Activated T-helper 1 cell treated with anti-CD3 and anti-CD28 coated beads, Interleukin-12 subunit alpha, Interleukin-12 subunit beta, Interleukin-2, Interleukin-4 antibody, amounts not matched to agents 30 ng/mL and 10 ng/mL and 1 ng/mL, durations not matched to agents 14 hours and 24 hours and 36 hours (primary cell): ENCODE measurements at places on chromosomes 11 and 22. TPM values are rescaled to one million over a fixed set of nuclear protein-coding genes. Genes with fewer than 3 reads are reported as not detected.

The MDK gene
- total RNA-seq, result 5.0 and 7.1 TPM in 2 replicates

DNA sequence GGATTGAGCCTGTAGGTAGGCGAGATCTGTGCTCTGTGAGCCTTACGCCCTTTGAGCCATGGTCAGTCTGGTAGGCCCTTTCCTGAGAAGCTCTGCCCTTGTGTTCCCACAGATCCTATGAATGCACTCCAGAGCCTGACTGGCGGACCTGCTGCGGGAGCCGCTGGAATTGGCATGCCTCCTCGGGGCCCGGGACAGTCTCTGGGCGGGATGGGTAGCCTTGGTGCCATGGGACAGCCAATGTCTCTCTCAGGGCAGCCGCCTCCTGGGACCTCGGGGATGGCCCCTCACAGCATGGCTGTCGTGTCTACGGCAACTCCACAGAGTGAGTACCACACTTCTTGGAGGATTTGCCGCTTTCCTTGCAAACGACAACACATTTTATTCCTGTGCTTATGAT, 47.4 kb downstream of the MED15 start:
- H3K4me3 ChIP-seq, result no peak overlapping the region
- no peaks in the 10 kb centered on the region for H3K27me3 ChIP-seq
- no peak for DNase-seq
- peaks cover 68% of the 10 kb centered on the region for H3K4me1 ChIP-seq
- peaks cover 52% of the 10 kb centered on the region for H3K36me3 ChIP-seq

DNA sequence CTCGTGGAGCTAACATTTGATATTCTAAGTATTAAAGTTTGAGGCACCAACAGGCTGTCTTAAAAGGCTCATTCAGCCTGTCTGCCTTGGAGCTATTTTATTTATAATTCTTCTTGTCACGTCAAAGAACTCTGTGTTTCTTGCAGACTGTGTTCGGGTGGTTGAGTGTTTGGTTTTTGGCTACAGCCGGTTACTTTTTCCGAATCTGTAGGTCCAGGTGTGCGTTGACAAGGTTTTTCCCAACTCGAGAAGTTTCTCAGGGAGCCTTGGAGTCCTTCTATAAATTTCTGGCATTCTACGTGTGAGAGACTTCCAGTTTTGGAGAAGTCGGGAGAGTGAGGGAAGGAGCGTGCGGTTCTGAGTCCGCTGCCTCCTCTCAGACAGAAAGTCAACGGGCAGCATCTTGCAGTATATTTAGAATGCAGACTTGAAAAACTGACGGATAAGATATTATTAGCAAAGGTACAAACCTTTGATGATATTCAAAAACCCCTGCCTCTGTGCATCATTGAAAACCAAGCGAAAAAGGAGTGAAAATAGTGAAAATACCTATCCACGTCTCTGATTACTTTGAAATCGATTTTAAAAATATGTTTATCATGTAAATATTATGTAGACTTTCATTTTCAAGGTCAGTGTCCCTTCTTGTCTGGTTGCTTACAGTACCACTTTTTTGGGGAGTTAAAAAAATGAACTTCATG, 85.2 kb upstream of the PPARA start:
- no peak for DNase-seq
- H3K27ac ChIP-seq, result no peak overlapping the region
- H3K4me1 ChIP-seq, result peaks cover 17% of the 10 kb centered on the region

The RNF141 gene
- 12.4 and 13.2 TPM in 2 replicates for total RNA-seq

DNA sequence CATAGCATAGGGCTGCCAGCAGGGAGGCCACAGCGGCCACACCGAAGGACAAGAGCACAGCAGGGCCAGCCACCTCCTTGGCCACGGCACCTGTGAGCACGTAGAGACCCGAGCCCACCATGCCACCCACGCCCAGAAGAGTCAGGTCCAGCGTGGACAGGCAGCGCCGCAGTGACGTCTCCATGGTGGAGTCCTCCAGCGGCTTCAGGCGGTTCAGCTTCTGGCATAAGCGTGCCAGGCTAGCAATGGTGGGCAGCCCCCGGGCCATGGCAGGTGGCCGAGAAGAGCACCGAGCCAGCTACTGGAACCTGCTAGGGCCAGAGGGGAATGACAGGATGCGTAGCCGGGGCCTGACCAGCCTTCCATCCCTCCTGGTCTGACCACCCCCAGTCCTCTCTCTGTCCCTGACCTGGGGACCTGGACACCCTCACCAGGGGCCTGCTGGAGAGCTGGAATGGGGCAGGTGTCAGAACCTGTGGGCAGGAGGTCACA, 770 bp downstream of the SLC7A4 start:
- no peaks in the 10 kb centered on the region for H3K36me3 ChIP-seq
- no peak overlapping the region for H3K4me3 ChIP-seq
- H3K27me3 ChIP-seq, result peaks cover 35% of the 10 kb centered on the region
- H3K27ac ChIP-seq, result no peak overlapping the region

DNA sequence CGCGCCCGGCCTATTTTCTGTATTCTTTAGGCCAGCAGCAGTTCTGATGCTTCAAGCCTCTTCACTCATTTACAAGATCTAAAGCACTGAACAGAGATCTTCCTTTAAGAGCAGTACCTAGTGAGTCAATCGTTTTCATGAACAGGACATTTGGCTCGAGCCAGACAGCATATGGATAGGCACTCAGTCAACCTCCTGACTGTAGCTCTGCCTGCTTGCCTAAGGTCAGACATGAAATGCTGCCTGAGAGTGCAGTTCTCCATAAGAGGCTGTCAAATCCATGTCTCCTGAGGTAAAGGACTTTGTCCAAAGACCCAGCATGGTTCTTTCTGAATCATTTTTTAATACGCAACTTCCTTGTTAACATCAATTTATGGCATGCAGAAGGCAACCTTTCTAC, 941.2 kb downstream of the DLG2 start:
- DNase-seq, result no peak
- H3K36me3 ChIP-seq, result no peaks in the 10 kb centered on the region
- H3K27me3 ChIP-seq, result no peaks in the 10 kb centered on the region
- no peaks in the 10 kb centered on the region for H3K4me1 ChIP-seq
- H3K4me3 ChIP-seq, result no peak overlapping the region
- no peak overlapping the region for H3K27ac ChIP-seq

DNA sequence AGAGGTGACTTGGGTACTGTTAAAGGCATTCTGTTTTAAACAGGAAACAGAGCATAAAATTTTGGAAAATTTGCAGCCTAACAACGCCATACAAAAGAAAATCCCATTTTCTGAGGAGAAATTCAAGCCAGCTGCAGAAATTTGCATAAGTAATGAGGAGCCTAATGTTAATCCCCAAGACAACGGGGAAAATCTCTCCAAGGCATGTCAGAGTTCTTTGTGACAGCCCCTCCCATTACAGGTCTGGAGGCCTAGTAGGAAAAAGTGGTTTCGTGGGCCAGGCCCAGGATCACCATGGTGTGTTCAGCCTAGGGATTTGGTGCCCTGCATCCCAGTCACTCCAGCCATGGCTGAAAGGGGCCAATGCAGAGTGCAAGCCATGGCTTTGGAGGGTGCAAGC, 1333.1 kb upstream of the TENM4 start:
- no peak overlapping the region for H3K4me3 ChIP-seq
- H3K27me3 ChIP-seq, result no peaks in the 10 kb centered on the region
- no peaks in the 10 kb centered on the region for H3K36me3 ChIP-seq
- no peaks in the 10 kb centered on the region for H3K4me1 ChIP-seq

DNA sequence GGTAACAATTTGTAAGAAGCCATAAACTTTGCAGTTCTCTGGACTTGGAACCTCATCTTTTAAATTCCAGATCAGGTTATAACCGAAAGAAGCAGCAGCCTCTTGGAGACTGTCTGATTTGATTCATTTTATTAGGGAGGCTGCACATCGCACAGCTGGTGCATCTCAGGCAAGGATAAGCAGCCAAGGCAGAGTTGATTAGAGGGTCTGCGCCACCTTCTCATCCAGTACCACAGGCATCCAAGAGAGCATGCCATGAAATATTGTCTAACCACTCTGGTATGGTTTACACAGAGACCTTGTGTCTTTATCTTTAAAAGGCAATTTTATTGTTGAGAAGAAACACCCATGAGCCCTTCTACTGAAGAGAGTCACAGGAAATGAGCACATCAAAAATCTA, 16.2 kb upstream of the CWF19L2 start:
- DNase-seq, result no peak
- H3K27me3 ChIP-seq, result peaks cover 13% of the 10 kb centered on the region
- no peak overlapping the region for H3K27ac ChIP-seq
- no peaks in the 10 kb centered on the region for H3K4me1 ChIP-seq
- no peaks in the 10 kb centered on the region for H3K36me3 ChIP-seq
- H3K4me3 ChIP-seq, result no peak overlapping the region

- H3K27ac ChIP-seq, result no peak overlapping the region
- no peak for DNase-seq
- H3K4me1 ChIP-seq, result peaks cover 5% of the 10 kb centered on the region
- no peaks in the 10 kb centered on the region for H3K27me3 ChIP-seq
- peaks cover 1% of the 10 kb centered on the region for H3K36me3 ChIP-seq
- no peak overlapping the region for H3K4me3 ChIP-seq
Measured at GRCh38 chr11:76902121-76903014, 41.6 kb downstream of the ACER3 start.

GRCh38 chr22:38313384-38313955, 3.8 kb downstream of the CSNK1E start:
- H3K4me1 ChIP-seq, result peaks cover 63% of the 10 kb centered on the region
- H3K27ac ChIP-seq, result peak overlapping the region; percentile 70
- DNase-seq, result no peak
- peaks cover 25% of the 10 kb centered on the region for H3K36me3 ChIP-seq
- no peaks in the 10 kb centered on the region for H3K27me3 ChIP-seq
- H3K4me3 ChIP-seq, result peak overlapping the region; percentile 90

DNA sequence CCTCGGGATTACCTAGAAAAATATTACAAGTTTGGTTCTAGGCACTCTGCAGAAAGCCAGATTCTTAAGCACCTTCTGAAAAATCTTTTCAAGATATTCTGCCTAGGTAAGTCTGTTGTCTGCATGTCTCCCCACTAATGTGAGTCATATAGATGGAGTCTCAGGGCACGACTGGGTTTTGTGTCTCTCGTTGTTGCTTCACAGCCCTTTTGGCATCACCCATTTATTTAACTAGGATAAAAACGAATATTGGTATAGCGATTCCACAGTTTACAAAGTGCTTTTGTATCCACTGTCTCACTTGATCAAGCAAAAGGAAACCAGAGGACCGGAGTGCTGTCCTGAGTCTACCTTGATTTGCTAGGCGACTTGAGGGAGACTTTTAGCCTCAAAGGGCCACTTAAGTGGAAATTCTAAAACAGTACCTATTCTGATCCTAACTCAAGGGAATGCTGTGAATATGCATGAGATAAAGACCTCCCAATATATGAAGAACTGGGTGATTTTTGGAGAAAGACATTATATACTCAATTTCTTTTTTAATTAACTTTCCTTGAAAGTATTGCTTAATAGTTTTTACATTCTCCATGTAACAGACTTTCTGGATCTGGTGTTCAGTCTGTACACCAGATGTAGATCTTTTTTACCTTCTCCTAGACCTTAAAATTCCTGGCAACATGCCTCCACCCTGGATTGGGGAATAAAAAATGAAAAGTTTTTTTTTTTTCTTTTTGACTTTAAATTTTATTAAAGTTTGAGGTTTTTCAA, 590 bp downstream of the NNMT start:
- H3K36me3 ChIP-seq, result peaks cover 2% of the 10 kb centered on the region
- DNase-seq, result no peak
- no peaks in the 10 kb centered on the region for H3K4me1 ChIP-seq
- no peak overlapping the region for H3K27ac ChIP-seq

The GSTT2 gene
- not detected in 2 replicates for total RNA-seq

DNA sequence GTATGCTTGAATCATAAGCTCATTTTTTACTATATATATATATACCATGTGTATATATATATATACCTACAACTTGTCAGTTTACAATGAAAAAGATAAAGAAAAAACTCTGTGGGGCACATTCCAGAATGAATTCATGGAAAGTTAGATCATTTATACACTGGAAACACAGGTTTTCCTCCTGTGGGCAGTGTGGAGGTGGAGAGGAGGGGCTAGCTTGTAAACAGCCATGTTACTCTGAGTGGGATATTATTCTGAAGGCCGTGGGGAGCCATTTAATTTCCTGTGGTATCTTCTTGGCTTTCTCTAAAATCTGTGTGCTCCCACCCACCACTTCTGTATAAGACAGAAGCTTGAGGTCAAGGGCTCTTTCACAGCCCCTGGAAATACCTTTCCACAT, 273.4 kb upstream of the MTNR1B start:
- no peaks in the 10 kb centered on the region for H3K27me3 ChIP-seq
- no peaks in the 10 kb centered on the region for H3K36me3 ChIP-seq
- H3K4me1 ChIP-seq, result no peaks in the 10 kb centered on the region
- H3K4me3 ChIP-seq, result no peak overlapping the region
- DNase-seq, result no peak
- H3K27ac ChIP-seq, result no peak overlapping the region
